T-helper 1 cell (primary cell): ENCODE measurements at places on chromosomes 6 and 20.

DNA sequence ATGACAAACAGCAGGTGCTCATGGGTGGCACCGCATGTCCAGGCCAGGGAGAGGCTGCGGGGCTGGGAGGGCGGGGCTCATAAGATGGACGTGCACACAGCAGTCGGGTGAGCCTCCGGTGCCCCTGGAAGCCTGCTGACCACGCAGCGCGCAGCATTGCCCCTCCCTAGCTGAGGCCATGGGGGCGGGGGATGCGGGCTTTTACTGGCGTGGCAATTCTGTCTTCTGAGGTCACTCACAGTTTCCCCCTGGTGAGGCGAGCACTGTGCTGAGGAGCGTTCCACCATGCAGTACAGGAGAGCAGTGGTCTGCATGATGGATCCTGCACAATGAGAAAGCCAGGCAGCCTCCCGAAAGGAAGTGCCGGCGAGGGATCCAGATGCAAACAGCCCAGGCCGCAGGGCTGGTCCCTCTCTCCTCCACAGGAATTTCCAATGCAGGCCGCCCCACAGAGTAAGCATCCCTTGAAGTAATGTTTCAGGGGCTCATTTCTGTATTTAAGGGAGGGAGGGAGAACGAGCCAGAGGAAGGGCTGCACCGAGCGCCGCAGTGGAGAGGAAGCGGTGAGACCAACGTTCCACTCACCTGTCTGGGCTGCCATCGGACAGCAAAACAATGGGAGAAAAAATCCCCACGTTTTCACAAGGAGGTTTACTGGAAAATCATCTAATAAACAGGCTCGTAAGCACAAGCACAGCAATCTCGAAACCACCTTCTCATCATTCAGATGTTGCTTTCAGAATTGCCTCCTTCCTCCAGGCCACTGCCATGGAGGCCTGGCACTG is 56.0 kb downstream of the IRF4 start:
- DNase-seq, result peak; percentile 61

GRCh38 chr6:166716910-166717617 is 90.0 kb upstream of the RPS6KA2 start:
- DNase-seq, result no peak

DNA sequence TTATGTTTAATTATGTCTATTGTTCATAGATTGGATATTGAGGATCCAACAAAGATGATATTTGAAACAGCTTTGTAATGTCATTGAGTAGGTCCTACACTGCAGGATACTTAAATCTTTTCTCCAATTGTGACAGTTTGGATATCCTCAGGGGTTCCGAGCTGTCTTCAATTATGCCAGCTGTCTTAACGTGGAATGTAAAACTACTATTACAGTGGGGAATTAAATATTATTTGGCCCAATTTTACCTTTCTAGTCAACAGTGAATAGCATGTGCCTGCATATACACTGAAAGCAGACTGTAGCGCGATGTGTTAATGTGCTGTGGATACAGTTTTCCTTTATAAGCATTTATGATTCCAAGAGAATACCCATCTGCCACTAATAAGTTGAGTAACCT is 156.9 kb downstream of the GRIK2 start:
- no peak for DNase-seq

- DNase-seq, result no peak
Observed at GRCh38 chr20:59938221-59938620, 1.9 kb downstream of the PPP1R3D start.

GRCh38 chr6:89239338-89239737 is 22.2 kb upstream of the GABRR1 start:
- no peak for DNase-seq

GRCh38 chr6:105790635-105791034 is 295.5 kb upstream of the PRDM1 start:
- no peak for DNase-seq

DNA sequence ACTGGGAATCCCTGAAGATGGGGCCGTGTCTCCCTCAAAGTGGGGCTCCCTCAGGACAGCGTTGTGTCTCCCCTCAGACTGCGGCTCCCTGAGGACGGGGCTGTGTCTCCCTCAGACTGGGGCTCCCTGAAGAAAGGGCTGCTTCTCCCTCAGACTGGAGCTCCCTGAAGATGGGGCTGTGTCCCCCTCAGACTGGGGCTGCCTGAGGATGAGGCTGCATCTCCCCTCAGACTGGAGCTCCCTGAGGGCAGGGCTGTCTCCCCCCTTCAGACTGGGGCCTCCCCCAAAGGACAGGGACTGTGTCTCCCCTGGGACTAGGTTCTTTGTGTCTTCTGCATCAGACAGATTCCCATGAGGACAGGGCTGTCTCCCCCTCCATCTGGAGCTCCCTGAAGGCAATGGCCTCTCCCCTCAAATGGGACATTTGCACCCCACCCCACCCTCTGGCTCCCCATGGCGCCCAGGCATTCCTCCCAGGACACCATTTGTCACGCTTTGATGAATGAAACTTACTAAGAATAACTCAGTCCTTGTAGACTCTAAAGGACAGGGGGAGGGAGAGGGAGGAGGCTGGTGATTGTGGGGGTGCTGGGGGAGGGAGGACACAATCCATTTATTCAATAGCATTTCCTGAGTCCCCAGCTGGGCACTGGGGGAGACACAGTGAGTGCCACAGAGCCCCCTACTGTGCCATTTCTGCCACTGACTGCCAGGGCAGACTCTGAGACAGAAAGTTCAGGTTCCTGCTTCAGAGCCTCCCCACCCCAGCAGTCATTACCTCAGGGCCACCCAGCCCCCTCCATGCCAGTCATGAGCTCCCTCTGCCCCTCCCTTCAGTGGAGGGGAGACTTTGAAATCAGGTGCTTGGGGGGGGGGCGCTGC is 122.4 kb downstream of the MRPL14 start:
- no peak for DNase-seq

- no peak for DNase-seq
Observed at GRCh38 chr20:63185215-63185796, 30.6 kb downstream of the YTHDF1 start.

DNA sequence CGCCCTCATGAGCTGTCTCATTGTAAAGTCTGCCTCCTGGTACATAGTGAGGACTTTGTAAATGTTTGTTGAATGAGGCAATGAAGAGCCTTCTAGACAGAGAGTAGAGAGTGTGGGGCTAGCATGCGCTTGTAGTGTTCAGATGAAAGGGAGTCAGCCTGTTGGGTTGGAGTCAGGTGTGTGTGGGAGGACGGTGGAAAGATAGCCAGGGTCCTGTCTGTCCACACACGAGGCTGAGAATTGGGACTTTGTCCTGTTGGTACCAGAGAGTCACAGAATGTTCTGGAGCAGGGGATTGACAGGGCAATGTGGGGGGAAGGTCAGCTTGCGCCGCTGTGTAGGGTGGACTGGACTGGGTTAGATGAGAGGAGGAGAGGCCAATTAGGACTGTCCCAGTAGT is 58.6 kb downstream of the RIOK1 start:
- no peak for DNase-seq

DNA sequence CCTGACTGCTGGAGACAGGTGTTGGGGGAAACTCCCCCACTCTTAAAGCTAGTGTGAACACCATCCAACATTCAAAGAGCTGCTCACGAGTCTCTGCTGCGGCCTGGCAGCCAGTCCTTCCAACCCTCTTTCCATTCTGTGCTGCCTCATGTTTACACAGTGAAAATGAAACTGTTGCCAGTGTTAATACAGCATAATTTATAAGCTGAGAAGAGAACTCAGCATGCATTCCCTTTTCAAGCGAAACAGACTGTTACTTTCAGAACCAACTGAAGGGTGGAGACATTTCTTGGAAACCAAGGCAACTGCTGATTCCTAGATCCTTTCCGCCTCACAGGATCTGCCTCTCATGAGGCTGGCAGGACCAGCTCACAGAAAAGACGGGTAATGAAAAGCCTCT is 533.8 kb upstream of the ID4 start:
- no peak for DNase-seq

DNA sequence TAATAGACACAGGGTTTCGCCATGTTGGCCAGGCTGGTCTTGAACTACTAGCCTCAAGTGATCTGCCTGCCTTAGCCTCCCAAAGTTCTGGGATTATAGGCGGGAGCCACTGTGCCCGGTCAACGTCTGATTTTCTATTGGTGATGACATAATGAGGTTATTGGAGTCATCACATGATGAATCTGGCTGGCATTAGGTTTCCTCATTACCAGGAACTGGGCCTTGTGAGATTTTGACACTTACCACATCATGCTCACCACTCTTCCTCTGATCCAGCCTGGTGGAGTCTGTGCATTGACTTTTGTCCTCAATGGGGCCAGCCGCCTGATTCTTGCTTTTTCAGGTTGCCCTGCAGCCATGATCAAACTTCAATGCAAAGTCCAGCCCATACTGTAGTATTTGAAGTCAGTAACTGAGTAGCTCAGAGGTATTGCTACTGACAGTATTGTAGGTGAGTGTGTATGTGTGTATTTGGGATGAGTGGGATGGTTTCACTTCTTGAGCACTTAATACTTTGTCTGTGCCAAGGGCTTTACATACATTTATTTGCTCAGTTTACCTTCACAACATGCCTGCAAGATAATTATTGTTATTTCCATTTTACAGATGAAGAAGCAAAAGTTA is 16.0 kb downstream of the ANKS1A start:
- no peak for DNase-seq
